ENCODE measurements at places on chromosomes 12 and 14.
A peak's percentile ranks its signal among the peaks of the same experiment; 100 is the strongest.

- DNase-seq, result peak; percentile 25
These were observed 42.3 kb upstream of the MDM1 start for GRCh38 chr12:68374307-68374982.

DNA sequence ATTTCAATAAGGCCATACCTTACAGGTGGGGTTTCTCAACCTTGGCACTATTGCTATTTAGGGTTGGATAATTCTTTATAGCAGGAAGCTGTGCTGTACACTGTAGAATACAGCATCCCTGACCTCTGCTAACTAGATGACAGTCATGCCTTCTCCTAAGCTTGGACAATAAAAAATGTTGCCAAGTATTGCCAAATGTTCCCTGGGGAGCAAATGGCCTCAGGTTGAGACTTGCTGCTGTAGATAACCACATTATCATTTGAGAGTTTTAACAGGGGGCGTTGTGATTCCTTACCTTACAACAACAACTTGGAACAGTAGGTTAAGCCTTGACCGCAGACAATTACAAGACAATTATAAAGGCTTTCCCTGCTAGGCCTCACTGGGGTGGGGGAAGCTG lies 1073.6 kb upstream of the TMEM132C start:
- DNase-seq, result no peak

DNA sequence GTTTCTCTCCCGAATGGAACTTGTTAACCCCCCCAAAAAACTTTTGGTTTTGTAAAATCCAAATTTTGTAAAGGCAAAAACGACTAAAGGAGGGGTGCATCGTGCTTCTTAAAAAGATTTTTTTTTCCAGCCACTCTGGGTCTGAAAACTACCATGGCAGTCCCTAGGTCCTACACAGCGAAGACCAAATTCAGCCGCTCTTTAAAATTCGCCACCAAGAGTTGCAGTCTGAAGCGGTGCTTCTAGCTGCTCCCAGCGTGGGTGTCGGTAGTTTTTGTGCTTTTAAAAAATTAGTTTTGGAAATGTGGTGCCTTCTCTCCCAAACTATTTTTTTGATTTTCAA lies 873 bp upstream of the GSC start:
- DNase-seq, result no peak

DNA sequence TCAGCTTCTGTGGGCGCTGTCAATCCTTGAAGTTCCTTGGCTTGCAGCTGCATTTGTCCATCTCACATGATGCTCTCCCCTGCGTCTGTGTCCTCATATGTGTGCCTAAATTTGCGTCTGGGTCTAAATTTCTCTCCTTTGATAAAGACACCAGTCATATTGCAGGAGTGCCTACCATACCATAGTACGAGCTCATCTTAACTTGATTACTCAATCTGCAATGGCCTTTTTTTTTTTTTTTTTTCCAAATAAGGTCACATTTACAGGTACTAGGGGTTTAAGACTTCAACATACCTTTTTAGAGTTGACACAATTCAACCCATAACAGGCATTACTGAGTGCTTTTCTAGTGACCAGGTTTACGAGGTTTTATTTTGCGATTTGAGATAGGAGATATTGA lies 233.3 kb upstream of the TBX3 start:
- DNase-seq, result no peak

GRCh38 chr14:95068521-95068920 lies 88.8 kb downstream of the DICER1 start:
- no peak for DNase-seq

GRCh38 chr14:92747701-92748258 lies 647 bp downstream of the LGMN start:
- DNase-seq, result no peak

DNA sequence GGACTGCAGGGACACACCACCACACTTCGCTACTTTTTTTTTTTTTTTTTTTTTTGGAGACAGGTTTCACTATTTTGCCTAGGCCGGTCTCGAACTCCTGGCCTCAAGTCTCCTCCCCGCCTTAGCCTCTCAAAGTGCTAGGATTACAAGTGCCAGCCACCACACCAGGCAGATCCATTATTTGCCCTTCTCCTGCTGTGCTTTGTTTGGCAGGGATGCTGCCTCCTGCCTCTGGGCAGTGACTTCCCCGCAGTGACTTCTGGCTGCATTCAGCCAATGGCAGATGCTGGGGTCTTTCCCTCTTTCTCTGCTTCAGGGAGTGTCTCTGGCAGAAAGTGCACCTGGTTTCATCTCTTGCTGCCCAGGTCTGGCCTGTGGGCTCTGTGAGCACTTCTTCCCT lies 6.7 kb upstream of the MORN3 start:
- DNase-seq, result no peak

GRCh38 chr12:129532082-129532481 lies 371.7 kb downstream of the TMEM132D start:
- DNase-seq, result no peak

- no peak for DNase-seq
These were observed 952 bp downstream of the DRAM1 start for GRCh38 chr12:101878243-101878821.

GRCh38 chr12:121779422-121779895 lies 14.0 kb downstream of the RHOF start:
- no peak for DNase-seq

DNA sequence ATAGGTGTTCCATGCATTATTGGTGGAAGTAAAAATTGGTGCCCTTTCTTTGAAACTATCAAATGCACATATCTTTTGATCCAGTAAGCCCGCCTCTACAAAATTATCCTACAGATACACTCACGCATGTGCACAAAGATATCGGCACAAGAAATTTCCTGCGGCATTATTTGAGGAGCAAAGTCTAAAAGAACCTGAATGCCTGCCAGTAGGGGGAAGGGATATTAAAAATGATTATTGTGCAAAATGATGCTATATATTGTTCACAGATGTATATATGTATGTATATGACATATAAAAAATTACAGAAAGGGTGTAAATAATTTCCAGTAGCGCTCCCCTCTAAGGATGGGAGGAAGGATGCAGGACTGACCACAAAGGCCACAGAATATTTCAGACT lies 24.7 kb upstream of the ADIPOR2 start:
- no peak for DNase-seq

- no peak for DNase-seq
These were observed 60.1 kb downstream of the KLHL28 start for GRCh38 chr14:44901696-44902095.

DNA sequence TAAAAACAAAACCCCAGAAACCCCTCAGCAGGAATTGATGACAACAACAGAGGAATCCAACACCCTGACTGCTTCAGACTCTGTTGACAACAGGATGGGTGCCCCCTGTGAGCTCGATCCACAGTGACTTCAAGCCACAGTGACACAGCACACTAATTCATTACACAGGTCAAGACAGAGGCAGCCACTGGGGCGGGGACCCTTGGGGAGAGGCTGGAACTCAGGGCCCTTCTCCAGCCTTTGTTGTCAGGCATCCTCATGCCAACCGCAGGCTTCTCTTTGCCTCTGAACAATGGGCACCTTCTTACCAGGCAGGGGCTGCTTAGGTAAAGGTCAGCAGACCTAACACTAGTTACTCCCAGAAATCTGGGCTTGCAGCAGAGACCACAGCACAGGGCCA lies 37.6 kb downstream of the ACADS start:
- DNase-seq, result no peak

GRCh38 chr14:92649934-92650545 lies 98.4 kb downstream of the LGMN start:
- no peak for DNase-seq

GRCh38 chr14:36478782-36479181 lies 41.2 kb downstream of the NKX2-1 start:
- no peak for DNase-seq

DNA sequence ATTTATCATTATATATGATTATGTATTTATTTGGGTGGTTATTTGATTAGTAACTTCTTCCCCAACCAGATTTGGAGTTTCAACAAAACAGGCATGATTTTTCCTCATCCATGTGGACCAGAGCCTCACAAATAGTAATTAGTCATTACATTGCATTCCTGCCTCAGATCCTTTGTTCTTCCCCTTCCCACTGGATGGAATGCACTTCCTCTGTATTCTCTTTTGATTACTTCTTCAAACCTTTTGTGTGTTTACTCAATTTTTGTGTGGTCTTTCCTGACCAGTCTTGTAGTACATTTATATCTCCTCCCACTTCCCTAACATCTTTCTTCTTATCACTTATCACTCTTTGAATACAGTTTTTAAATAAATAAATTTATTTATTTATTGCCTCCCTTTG lies 15.5 kb downstream of the SYT1 start:
- DNase-seq, result no peak

DNA sequence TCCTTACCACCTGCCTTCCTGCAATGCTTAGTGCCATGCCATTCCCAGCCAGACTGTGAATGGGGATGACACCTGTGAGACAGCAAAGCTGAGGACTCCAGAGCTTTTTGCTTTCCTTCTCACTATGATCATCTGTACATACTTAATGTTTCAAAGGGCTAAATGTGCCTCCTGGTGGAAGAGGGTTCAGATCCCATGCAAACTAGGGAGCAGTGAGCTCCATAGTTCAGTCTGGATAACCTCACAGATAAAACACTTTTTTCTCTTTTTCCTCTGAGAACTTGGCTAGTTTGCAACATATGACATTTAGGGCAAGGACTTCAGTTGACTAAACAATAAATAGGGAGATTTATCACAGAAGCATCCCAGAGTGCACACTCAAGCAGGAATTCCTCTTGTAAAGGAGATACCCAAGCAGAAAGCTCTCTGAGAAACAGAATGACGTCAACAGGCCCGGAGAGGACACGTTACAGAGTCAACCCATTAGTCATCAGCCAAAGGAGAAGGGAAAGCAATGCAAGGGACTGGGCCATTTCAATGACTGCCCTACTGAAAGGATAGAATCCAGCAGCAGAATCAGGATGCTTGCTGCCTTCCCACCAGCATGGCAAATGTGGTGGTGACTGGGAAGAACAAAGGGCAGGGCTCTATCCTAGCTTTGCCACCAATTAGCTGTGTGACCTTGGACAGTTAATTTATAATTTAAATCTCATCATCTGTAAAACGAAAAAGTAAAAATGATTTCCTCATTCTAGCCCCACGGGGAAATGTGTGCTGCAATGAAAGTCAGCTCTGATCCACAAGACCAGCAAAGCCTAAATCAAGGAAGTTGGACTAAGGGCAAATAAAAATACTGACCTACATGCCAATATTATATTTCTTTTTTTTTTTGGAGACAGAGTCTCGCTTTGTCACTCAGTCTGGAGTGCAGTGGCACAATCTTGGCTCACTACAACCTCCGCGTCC lies 80.8 kb upstream of the ACTN1 start:
- no peak for DNase-seq

GRCh38 chr12:6771091-6771495 lies 1.2 kb upstream of the LAG3 start:
- no peak for DNase-seq

DNA sequence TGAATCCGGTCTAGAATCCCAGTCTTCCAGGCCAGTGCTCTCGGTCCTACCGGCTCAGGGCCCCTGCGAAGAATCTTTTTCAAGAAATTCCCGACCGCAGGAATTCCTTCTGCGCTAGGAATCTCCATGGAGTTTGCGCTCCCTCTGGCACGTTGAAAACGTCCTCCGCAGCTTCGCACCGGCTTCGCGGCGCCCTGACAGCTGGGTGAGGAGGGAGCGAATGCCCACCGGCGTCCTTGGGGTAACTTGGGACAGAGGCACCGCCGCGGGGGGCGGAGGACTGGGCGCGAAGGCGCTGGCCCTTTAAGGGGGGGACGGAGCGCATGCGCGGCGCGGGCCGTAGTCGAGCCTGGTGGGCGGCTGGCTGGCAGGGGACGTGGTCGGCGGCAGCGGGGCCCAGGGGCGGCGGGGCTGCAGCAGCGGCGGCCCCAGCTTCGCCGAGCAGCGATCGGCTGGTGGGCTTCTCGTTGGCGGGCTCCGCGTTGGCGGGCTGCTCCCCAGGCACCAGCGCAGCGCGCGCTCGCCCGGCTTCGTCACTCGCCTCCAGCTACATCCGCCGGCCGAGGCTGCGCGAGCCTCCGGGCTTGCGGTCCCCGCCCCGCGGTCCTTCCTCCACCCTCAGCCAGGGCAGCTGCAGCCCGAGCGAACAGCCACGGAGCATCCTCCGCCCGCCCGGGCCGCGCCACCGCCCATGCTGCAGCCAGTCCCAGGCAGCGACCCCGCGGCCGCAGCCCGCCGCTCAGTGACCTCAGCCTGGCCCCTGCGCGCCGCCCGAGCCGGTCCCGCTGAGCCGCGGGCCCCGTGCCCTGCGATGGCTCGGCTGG lies at the start of gene VASH1:
VASH1 (plus strand) TSS at position 333 of the 824 bp plus-strand sequence. CDS start 1,354 bp downstream, outside the sequence.
- peak; percentile 66 for DNase-seq

GRCh38 chr12:2011643-2012607 lies 7.7 kb upstream of the DCP1B start:
- DNase-seq, result no peak
